Pulmonary artery endothelial cell (primary cell): ENCODE measurements at places on chromosomes 7 and 10.

- no peak for DNase-seq
Observed at GRCh38 chr7:102192790-102193189, 93.9 kb upstream of the SH2B2 start.

- no peak for DNase-seq
Observed at GRCh38 chr7:35386816-35387706, 133.2 kb upstream of the TBX20 start.

DNA sequence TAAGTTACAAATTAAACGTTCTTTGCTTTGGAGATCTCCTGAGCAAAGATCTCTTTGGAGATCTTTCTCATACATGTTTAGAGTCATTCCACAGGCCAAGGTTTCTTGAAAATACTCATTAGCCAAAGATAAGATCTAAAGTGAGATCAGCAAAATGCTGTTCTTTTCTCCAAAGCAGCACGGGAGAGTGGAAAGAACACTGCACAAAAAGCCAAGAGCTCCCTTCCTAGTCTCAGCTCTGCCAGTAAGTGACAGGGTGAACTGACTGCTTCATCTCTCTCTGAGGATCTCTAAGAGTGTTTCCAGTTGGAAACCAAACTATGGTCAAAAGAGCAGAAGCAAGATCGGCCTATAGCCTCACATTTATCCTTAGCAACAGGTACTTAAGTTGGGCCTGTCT is 168.4 kb upstream of the ASAH2 start:
- no peak for DNase-seq

- no peak for DNase-seq
Observed at GRCh38 chr7:94769724-94770123, 113.8 kb upstream of the SGCE start.

- no peak for DNase-seq
Observed at GRCh38 chr7:65509368-65510186, 135.9 kb downstream of the ZNF92 start.

DNA sequence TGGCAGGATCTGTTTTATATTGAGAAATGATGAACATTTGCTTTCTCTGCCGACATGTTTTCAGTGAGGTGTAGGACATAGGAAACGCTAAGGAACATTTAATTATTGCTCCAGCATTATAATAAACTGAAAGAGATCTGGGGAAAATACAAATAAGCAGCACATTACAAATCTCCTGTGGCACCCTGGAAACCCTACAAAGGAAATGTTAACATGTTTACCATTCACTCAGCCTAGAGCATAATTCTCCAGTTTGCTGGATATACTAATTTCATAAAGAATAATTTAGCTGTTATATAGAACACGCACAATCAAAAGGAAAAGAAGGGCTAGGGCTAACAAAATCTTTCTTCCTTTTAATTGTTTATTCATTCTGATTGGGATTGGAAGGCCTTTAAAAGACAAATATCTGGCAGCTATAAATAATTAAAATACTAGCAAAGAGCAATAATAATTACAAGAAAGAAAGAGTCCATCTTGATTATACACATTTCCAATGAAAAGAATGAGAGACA is 299.4 kb downstream of the CRPPA start:
- no peak for DNase-seq

GRCh38 chr7:42210779-42211178 is 26.2 kb downstream of the GLI3 start:
- no peak for DNase-seq

GRCh38 chr7:108415821-108416536 is 40.3 kb downstream of the NRCAM start:
- peak; percentile 67 for DNase-seq

GRCh38 chr10:44581996-44582395 is 197.1 kb upstream of the CXCL12 start:
- no peak for DNase-seq

DNA sequence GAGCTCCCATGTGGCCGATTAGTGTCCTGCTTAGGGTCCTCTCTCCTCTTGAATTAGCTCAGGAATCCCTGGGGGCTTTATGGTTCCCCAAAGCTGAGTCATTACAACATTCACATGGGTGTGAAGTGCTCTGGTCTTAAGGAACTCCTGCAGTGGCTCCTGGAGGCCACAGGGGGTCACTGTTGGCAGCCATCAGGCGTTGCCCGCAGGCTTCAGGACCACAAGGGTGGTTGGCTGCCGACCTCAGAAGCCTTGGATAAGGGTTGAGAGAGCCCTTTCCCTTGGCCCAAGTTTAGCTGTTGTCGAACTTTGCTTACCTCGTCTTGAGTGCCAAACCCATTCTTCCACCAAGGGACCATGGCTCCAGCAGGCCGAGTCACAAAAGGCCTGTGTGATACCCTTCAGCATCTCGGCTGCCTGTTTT is 61.7 kb downstream of the SH2D4B start:
- peak; percentile 11 for DNase-seq

DNA sequence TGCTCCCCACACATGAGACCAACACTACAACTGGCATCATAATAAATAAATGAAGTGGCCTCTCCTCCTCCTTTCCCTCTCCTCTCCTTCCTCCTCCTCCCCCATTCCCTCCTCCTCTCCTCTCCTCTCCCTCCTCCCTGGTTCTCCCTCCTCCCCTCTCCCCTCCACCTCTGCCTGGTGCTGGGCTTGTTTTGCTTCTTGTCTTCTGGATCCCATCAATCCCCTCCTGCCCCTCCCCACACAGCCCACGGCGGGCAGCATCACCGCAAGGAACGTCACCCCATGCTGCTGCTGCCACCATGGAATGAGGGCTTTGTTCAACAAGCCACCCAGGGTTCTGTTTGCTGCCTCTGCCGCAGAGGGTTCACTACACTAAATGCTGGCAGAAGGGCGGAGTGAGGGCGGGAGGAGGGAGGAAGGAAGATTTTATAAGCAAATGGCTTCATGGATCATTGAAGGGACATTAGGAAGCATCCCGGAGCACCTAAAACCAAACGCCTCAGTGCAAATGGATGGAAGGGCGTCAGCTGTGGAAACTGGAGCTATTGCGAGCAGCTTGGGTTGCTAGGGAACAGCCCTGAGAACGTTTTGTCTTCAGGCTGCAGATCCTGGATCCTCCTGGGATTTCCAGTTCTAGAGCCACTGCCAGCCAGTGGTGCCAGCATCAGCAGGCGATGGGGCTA is 379.7 kb upstream of the ZMIZ1 start:
- no peak for DNase-seq

GRCh38 chr10:62025134-62025794 is 123.8 kb downstream of the ARID5B start:
- DNase-seq: no peak

DNA sequence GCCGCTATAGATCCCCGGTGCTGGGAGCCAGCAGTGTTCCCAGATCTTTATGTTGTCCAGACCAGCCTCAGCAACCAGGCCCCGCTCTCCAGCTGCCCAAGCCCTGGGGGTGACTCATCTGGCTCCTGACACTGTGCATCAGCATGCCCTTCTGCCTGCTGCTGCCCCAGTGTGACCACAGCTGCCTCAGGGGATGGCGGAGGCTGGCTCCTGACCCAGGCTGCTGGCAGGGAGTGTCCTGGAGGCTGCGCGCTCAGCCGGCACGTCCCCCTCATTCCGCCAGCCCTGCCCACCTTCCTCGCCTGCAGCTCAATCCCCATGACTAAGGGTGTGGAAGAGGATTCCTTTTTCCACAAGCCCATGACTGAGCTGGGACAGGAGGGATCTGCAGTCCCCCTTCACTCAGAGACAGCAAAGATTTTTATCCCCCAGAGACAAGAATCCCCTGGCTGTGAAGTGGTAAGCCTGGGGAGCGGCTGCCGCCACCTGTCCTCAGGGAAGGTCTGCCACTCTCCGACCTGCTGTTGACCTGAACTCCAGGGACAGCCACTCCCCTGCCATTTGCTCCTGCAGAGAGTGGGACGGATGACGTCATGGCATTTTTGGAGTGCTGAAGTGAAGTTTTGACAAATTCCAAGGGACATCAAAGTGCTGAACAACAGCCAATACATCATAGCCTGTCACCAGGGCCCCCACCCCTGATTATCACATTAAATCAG is 182.8 kb upstream of the BMPER start:
- DNase-seq: peak; percentile 55

- no peak for DNase-seq
Observed at GRCh38 chr10:75623310-75624093, 192.1 kb downstream of the LRMDA start.

- DNase-seq: no peak
Observed at GRCh38 chr7:88480896-88481295, 174.2 kb upstream of the STEAP4 start.

DNA sequence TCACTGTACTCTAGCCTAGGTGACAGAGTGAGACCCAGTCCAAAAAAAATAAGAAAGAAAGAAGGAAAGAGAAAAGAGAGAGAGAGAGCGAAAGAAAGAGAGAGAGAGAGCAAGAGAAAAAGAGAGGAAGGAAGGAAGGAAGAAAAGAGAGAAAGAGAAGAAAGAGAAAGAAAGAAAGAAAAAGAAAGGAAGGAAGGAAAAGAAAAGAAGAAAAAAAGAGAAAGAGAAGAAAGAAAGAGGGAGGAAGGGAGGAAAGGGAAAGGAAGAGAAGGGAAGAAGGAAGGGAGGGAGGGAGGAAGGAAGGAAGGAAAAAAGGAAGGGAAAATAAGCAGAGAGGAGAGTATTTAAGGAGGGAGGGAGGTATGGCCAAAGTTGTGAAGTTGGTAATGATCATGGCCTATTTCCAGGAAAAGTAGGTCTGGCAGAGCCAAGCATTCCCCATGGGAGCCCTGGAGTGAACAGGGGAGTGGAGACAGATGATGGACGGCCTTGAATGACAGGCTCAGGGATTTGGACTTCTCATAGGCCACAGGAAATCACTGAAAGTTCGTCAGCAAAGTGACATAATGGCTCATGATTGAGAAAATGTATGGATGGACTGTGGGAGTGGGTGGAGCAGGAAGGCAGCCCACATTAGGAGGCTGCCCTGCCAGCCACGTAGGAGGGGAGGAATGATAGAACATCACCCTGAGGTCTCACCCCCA is 44.8 kb upstream of the CUX1 start:
- no peak for DNase-seq

- no peak for DNase-seq
Observed at GRCh38 chr7:115679976-115680375, 350.6 kb downstream of the TFEC start.

DNA sequence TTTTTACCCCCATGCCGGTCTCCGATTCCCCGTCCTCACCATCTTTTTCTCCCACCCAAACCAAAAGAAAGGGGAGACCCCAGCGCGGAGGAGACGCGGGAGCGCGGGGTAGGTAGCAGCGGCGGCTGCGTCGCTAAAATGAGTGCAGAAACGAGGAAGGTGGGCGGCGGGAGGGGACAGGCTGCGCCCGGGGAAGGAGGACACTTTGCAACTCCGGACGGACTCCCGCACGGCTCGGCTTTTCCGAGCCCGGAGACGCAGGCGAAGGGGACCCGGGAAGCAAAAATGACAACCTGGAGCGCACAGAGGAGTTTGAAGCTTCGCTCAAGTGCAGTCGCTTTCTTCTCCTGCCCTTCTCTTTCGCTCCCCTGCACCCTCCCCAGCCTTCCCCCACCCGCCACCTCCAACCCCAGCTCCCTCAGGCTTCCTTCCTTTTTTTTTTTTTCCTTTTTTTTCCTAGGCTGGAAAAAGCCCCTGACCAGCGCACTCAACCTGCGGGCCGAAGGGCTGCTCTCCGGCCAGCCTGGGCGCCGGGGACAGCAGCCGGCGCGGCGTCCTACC is 453 bp downstream of the SFMBT2 start:
- no peak for DNase-seq

GRCh38 chr7:158740657-158741293 is 36.2 kb upstream of the NCAPG2 start:
- peak; percentile 97 for DNase-seq

- DNase-seq: no peak
Observed at GRCh38 chr7:104176332-104176731, 31.5 kb downstream of the ORC5 start.

DNA sequence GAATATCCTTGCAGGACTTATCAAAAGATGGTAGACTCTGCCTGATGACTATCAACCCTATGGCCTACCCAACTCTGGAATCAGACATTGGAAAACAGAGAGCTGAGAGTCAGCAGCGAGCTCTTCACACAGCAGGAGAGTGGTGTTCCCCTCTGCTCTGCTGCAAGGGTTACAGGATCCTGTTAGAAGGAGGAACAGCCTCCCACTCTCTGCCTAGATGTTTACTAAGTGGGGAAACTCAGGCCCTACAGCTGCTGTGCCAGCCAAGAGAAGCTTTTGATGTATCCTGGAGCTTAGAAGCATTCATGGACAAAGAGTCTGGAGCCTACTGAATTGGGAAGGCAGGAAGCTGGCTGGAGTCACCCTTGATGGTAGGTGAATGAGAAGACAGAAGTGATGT is 104.6 kb downstream of the ABLIM1 start:
- no peak for DNase-seq

GRCh38 chr10:126135177-126135576 is 238.8 kb downstream of the FANK1 start:
- DNase-seq: no peak

GRCh38 chr7:129635300-129636029 is 23.9 kb downstream of the NRF1 start:
- no peak for DNase-seq

DNA sequence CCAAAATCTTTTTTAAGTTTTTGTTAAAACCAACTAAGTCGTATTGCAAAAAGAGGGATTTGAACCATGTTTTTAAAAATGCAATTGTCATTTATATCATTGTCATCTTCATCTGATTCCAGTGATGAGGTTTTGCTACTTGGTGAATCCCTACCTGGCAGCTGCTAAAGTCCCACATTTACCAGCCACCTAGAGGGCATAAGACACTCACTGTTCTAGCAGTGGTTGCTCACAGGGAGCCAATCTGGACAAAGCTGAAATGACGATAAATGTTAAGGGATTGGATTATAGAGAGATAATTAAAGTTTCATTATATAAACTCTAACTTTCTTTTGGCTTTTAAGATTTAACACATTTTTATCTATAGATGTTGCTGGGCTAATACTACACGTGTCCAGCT is 18.7 kb downstream of the KIFBP start:
- no peak for DNase-seq
